T-cell (primary cell): ENCODE measurements at places on chromosomes 6 and 20. TPM values are rescaled to one million over a fixed set of nuclear protein-coding genes. Genes with fewer than 3 reads are reported as not detected.
A peak's percentile ranks its signal among the peaks of the same experiment; 100 is the strongest.

The CDH26 gene
- total RNA-seq = 5.2 TPM

DNA sequence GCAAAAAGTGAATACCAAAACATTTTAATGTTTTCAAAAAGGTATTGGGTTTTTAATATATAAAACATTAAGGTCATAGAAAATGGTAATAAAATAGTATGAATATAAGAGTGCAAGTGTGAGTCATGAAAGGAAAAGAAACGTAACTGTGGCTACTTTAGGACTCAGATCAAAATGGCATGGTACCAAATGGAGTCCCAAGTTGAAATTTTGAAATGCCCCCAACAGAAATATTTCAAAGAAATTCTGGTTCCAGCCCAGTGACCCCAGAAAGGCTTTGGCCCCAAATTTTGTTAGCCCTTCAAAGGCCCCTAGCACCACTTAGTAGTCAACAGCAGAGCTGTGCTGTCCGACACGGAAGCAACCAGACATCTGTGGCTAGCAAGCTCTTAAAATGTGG, 6.0 kb downstream of the COL12A1 start:
- no peak overlapping the region for H3K27ac ChIP-seq
- no peak overlapping the region for H3K4me3 ChIP-seq
- no peaks in the 10 kb centered on the region for H3K4me1 ChIP-seq
- no peaks in the 10 kb centered on the region for H3K36me3 ChIP-seq
- no peak for DNase-seq

- no peaks in the 10 kb centered on the region for H3K4me1 ChIP-seq
- no peaks in the 10 kb centered on the region for H3K27me3 ChIP-seq
- no peaks in the 10 kb centered on the region for H3K36me3 ChIP-seq
- no peak overlapping the region for H3K27ac ChIP-seq
- no peak overlapping the region for H3K4me3 ChIP-seq
These were observed 104.4 kb downstream of the BTBD3 start for GRCh38 chr20:12022126-12022525.

DNA sequence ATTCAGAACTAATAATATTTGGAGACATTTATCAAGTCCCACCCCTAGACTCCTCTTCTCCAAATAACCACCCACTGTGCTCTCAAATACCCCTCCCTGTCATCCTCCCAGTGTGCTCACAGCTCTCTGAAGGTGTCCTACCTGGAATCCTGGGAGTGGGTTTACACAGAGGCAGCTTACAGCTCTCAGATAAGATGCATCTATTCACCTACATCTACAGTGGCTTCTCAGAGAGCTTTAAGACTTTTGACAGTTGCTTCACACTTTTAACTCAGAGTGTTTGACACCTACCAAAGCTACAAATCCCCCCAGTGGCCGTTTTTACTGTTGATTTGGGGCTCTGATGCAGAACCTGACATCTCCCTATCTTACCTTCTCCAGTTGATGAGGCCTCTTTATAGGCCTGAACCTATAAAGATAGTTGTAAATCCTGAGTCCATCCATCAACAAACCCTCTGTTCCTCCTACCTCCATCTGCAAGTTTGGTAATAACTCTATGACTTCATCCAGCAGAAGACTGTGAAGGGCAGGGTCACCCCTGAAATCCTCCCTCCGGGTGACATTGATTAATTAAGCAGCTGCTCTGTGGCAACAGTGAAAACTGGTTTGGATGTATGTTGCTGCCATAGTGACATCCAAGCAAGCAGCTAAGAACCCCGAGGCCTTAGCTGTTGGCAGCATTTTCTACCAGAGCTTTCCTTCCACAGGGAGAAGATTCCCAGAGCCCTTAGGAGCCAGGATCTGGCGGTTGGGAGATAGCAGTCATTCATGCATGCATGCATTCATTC, 226.1 kb upstream of the RREB1 start:
- DNase-seq = no peak
- H3K36me3 ChIP-seq = no peaks in the 10 kb centered on the region
- no peak overlapping the region for H3K4me3 ChIP-seq
- no peaks in the 10 kb centered on the region for H3K4me1 ChIP-seq

GRCh38 chr20:62827311-62828038, 10.6 kb downstream of the COL9A3 start:
- DNase-seq = no peak
- H3K36me3 ChIP-seq = no peaks in the 10 kb centered on the region
- peaks cover 6% of the 10 kb centered on the region for H3K4me1 ChIP-seq
- H3K4me3 ChIP-seq = no peak overlapping the region

- no peaks in the 10 kb centered on the region for H3K4me1 ChIP-seq
- no peaks in the 10 kb centered on the region for H3K27me3 ChIP-seq
- no peak for DNase-seq
- H3K4me3 ChIP-seq = no peak overlapping the region
- H3K27ac ChIP-seq = no peak overlapping the region
- no peaks in the 10 kb centered on the region for H3K36me3 ChIP-seq
These were observed 22.5 kb upstream of the PTGIS start for GRCh38 chr20:49590163-49591017.

The IP6K3 gene
- not detected for total RNA-seq

GRCh38 chr6:96468681-96469224, 52.9 kb upstream of the UFL1 start:
- H3K36me3 ChIP-seq = no peaks in the 10 kb centered on the region
- no peaks in the 10 kb centered on the region for H3K27me3 ChIP-seq
- no peak overlapping the region for H3K27ac ChIP-seq
- H3K4me1 ChIP-seq = peaks cover 4% of the 10 kb centered on the region

- peak overlapping the region; percentile 92 for H3K27ac ChIP-seq
- H3K36me3 ChIP-seq = no peaks in the 10 kb centered on the region
- H3K4me1 ChIP-seq = peaks cover 5% of the 10 kb centered on the region
- peaks cover 5% of the 10 kb centered on the region for H3K27me3 ChIP-seq
These were observed 19.3 kb downstream of the RAET1L start for GRCh38 chr6:150005761-150006651.

- no peaks in the 10 kb centered on the region for H3K4me1 ChIP-seq
- no peak for DNase-seq
- H3K27ac ChIP-seq = no peak overlapping the region
- H3K36me3 ChIP-seq = no peaks in the 10 kb centered on the region
- H3K27me3 ChIP-seq = no peaks in the 10 kb centered on the region
- no peak overlapping the region for H3K4me3 ChIP-seq
These were observed 510.5 kb downstream of the LMBRD1 start for GRCh38 chr6:69286331-69286730.

- no peak overlapping the region for H3K4me3 ChIP-seq
- peaks cover 21% of the 10 kb centered on the region for H3K4me1 ChIP-seq
These were observed 153.6 kb upstream of the SHLD1 start for GRCh38 chr20:5596401-5597193.

GRCh38 chr20:46060301-46060881, 29.4 kb downstream of the NCOA5 start:
- peaks cover 2% of the 10 kb centered on the region for H3K4me1 ChIP-seq
- H3K4me3 ChIP-seq = no peak overlapping the region
- no peaks in the 10 kb centered on the region for H3K27me3 ChIP-seq
- H3K27ac ChIP-seq = peak overlapping the region; percentile 26
- H3K36me3 ChIP-seq = peaks cover 15% of the 10 kb centered on the region

The SLC17A9 gene
- total RNA-seq = 8.8 TPM

DNA sequence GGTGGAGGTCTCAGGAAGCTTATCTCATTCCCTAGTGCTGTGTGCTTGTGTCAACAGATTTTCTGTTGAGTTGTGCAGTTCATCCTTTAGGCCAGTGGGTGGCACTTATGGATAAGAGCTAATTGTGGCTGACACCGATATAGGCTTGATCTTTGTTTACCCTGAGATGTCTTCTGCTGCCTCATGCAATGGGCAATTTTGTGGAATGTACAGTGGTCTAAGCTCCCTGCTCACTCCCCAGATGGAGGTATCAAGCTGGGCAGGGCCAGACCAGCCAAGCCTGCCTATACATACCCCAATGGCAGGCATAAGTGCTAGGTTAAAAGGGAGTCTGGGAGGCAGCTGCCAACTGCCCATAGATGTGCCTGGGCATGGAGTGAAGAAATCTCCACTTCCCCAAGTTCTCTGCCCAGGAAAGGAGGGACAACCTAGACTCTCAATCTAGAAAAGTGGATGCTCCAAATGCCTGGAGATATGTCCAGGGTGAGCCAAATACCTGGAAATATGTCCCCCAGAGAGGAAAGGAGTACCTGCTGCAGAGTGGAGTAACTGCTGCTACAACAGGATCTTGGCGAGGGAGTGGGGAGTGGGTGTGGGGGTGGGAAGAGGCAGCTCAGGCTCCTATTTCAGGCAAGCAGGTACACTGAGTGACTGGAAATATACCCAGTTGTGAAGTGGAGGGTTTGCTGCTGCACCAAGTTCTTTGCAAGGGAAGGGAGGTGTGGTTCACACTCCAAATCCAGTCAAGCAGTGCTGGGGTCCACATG, 53.2 kb upstream of the ARG1 start:
- H3K27ac ChIP-seq = no peak overlapping the region
- H3K4me1 ChIP-seq = peaks cover 11% of the 10 kb centered on the region
- H3K27me3 ChIP-seq = no peaks in the 10 kb centered on the region
- peak; percentile 45 for DNase-seq
- no peak overlapping the region for H3K4me3 ChIP-seq

The ADGRB3 gene
- not detected for total RNA-seq

The MEI4 gene
- not detected for total RNA-seq

The PLEKHG1 gene
- total RNA-seq = 18.4 TPM
